ENCODE measurements at places on chromosomes 4 and X.

- no peak for DNase-seq
These were observed 272.1 kb downstream of the RAPGEF2 start for GRCh38 chr4:159374749-159375530.

- no peak for DNase-seq
These were observed 163.8 kb downstream of the BANK1 start for GRCh38 chr4:101954351-101954750.

DNA sequence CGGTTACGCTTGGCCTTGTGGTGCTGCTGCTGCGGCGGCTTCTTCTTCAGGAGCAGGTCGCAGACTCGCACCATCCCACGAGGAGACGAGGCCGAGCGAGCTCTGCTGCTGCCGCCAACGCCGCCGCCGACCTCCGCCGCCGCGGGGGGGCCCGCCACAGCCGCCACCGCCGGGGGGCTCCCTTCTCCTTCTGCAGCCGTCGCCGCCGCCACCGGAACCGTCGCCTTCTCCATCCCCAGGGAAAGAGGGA, 237 bp downstream of the ANKRD17 start:
- no peak for DNase-seq

GRCh38 chr4:143587703-143588102, 74.2 kb downstream of the SMARCA5 start:
- no peak for DNase-seq

DNA sequence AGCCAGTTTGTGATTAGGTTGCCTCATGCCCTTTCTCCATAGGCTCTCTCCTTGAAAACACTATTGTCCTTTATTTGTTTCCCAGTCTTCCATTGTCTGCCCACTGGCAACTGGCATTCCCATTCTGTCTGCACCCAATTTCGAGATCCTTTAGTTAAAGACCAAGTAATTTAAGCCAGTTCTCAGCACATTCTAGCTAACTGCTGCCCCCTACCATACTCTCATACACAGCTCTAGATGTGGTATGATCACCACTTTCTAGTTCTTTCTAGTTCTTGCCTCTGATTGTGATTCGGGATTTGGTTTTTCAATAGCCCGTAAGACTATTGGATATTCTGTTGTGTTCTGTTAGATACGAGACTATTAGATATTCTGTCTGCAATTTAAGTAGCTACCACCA, 135.8 kb upstream of the TRPC5 start:
- no peak for DNase-seq
